Karpas-422 (cell line): ENCODE measurements at places on chromosomes 4 and X. TPM values are rescaled to one million over a fixed set of nuclear protein-coding genes. Genes with fewer than 3 reads are reported as not detected.

The TRPC5OS gene
- total RNA-seq: 0.22 TPM in 1 of 2 replicates, not detected in the other

GRCh38 chrX:128616933-128617332, 564.7 kb upstream of the ACTRT1 start:
- DNase-seq: no peak

DNA sequence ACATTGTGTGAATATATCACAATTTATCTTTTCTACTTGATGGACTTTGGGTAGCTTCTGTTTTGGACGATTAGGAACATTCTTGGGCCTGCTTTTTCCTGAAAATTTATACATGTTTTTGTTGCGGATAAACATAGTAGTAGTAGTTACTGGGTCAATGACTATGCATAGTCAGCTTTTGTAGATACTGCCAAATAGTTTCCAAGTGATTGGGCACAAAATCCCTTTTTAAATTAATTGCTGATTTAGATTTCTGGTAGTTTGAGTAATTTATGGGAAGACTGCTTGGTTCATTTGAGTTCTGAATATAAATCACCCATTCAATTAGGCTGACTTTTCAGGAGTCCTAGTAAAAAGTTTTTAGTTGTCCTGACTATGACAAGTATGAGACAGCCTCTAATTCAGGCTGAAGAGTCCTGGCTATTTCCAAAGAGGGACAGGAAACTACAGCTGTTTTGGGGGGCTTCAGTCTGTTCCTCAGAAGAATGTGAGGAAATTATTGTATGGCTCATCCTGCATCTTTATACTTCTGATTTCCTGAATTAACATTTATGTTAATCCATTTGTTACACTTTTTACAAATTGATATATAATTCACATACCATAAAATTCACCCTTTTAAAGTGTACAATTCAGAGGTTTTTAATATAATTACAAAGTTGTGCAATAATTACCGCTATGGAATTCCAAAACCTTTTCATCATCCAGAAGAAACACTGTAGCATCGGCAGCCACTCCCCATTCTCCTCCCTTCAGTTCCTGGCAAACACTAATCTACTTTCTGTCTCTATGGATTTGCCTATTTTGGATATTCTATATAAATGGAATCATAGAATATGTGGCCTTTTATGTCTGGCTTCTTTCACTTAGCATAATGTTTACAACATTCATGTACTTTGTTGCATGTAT, 14.2 kb downstream of the LRP2BP start:
- DNase-seq: no peak

DNA sequence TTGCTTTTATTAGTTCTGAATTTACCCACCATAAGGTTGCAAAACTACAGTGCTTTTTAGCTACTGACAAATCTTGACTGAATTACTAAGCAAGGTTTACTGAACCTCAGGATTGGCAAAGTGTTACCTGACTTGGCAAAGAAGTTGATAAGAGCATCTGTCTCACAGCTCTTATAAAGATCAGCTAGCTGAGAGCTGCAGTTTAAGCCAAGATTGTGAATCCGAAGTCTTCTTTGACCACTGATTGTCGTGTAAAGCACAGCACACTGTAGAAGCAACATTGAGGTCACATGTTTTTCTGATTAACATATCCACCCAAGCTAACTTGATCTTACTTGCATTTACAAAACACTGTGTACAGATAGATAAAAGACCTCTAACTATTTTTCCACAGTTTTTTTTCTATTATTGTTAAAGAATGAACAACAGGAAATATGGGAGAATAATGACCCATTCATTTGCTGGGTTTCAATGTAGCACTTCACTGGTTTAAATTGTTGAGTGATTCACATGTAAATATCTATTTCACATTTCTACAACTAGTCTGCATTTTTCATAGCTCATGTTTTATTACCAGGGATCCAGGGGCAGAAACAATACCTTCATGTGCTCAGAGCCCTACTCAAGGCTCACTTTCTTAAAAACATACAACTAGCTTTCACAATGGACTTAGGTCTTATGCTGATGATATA, 54.0 kb downstream of the METTL14 start:
- DNase-seq: no peak

- no peak for DNase-seq
Observed at GRCh38 chr4:70737006-70737405, 15.2 kb downstream of the RUFY3 start.
